Activated T-helper 1 cell treated with anti-CD3 and anti-CD28 coated beads, Interleukin-2, amount 50 U/mL, for 16 hours (primary cell): ENCODE measurements at places on chromosomes 16 and 17.

DNA sequence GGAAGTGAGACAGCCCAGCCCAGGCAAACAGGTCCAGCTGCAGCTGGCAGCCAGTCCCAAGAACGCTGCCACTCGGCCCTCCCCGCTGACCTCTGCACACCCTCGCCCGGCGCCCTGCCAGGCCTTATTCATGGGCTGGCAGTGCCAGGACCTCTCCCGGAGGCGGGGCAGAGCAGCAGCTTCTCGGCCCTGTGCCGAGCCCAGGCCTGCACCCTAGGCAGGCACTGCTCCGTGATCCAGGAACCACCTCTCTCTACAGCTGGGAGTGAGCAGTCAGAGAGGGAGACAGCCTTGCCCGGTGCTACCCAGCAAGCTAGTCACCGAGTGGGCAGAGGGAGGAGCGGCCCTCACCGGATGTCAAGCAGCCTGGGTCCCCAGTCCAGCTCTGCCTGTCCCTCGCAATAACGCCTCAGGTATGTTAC, 79.9 kb upstream of the CBX4 start:
- DNase-seq, result no peak

- DNase-seq, result no peak
These were observed 58.1 kb downstream of the SOCS3 start for GRCh38 chr17:78301821-78302213.

- no peak for DNase-seq
These were observed 13.3 kb downstream of the USP22 start for GRCh38 chr17:21029515-21029914.

DNA sequence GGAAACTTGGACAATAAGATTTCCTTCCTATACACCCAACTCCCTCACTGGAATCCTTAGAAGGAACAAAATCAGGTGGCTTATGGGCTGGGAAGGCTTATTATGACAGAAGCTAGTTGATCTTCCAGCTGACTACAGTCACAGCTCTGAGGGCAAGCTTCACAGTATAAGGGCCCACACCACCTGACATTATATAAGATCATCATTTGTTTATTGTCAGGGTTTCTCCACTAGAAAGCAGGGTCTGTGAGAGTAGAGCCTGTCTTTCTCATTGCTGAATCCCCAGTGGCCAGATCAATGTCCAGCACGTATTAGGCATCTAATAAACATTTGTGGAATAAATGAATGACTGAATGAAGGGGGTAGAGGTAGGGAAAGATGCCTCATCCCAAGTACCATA, 57.8 kb upstream of the PHOSPHO1 start:
- DNase-seq, result no peak

DNA sequence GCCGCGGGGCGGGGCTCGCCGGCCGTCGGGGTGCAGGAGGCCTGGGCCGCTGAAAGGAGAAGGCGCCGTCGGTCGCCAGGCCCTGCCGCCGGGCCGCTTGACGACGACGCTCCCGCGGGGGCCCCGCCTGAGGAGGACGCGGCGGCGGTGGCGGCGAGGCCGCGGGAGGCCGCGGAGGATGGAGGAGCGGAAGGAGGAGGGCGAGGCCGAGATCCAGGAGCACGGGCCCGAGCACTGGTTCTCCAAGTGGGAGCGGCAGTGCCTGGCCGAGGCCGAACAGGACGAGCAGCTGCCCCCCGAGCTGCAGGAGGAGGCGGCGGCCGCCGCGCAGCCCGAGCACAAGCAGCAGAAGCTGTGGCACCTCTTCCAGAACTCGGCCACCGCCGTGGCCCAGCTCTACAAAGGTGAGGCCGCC, 430 bp downstream of the HAPSTR1 start:
- peak; percentile 22 for DNase-seq

DNA sequence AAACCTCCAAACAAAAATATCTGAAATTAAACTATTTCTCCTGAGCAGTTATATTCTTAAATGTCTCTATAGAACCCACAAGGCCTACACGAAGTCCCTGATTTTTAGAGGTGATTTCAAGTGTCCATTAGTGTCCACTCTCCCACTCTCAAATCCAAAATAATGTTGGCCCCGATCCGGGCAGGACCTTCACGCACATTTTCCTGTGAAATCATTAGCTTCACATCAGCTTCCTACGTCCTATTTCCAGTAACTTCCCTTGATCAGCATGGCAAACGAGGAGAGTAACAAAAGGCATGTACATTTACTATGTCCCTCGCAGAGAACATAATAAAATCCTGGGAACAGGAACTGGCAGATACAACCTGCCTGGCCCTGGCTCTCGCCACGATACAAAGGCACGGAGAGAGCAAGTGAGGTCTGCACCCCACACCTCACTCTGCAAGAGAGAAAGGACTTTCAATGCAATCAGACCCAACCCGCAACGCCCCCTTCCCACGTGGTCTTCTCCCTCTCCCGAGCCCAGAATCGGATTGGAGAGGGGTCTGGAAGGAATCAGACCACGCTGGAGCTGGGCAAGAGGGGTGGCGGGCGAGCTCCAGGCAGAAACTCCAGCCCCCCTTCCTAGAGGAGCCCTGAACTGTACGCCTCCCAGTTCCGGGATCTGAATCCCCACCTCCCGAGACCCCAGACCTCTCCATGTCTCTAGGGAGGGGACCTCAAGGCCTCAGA, 17.5 kb upstream of the C17orf78 start:
- DNase-seq, result no peak

- no peak for DNase-seq
These were observed 74.5 kb downstream of the DNAH17 start for GRCh38 chr17:78502611-78503148.

GRCh38 chr17:7011942-7012254, 526 bp upstream of the RNASEK start:
- no peak for DNase-seq

DNA sequence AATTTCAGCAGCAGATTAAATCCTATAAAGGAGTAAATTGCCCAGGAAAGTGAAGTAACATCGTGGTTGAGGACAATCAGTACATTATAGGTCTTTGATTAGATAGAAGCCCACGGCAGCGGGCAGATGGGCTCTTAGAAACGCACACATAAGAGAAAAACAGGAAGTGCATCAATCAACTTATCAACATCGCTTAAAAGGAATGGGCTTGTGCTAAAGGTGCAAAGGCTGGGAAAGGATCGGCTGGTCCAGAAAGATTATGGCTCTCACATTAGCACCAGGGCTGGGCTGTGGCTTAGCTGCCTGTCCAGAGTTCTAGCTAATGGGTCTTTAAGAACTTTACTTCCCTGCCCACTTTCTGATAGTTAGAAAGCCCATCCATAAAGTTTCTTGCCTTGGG, 292.0 kb upstream of the TNRC6C start:
- no peak for DNase-seq
